ENCODE measurements at places on chromosomes 13 and 19. TPM values are rescaled to one million over a fixed set of nuclear protein-coding genes. Genes with fewer than 3 reads are reported as not detected.

Gene KLHL1
- not detected for total RNA-seq

Gene VSTM1
- not detected for total RNA-seq

Gene KLK15
- not detected for total RNA-seq

Gene GAPDHS
- not detected for total RNA-seq

Gene ZNF44
- total RNA-seq, result 14.6 TPM

Gene ACTMAP
- total RNA-seq, result 1.9 TPM

Measured in gastroesophageal sphincter (tissue), 4 donors.